ENCODE measurements at places on chromosomes 5 and 9.

GRCh38 chr5:59069438-59070079 is 486.7 kb downstream of the RAB3C start:
- DNase-seq: no peak

GRCh38 chr9:26856413-26857032 is 36.1 kb downstream of the CAAP1 start:
- peak; percentile 28 for DNase-seq

GRCh38 chr9:114271556-114272510 is 51.1 kb upstream of the ORM1 start:
- DNase-seq: no peak

DNA sequence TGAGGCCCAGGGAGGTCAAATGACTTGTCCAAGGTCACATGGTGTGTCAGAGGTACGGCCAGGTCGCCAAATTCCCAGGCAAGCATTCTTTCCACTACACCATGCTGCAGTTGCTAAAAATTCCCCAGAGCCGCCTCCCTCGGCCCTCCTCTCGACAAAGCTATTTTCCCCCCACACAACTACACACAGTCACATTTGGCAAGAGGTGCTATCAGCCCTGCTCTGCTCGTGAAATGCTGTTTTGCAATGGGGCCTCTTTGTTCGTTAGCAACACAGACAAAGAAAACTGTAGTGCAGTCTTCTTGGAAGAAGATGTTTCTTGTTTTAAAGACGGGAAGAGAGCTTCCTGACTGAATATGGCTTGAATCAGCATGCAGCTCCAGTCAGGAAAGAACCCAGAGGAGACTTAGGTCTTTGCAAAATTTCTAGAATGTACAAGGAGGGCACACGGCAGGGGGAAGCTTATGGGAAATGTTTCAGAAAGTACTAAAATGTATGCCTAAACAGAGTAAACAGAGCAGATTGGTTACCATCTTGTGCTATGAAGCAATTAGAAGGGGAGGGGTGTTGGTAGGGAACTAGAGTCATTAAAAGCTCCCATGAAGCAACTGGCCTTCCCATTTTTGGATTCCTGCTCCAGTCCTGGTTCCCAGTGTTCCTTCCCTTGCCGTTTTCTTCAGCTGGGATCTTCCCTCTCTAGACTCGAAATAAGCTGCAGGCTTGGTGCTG is 14.2 kb downstream of the SLIT3 start:
- no peak for DNase-seq

DNA sequence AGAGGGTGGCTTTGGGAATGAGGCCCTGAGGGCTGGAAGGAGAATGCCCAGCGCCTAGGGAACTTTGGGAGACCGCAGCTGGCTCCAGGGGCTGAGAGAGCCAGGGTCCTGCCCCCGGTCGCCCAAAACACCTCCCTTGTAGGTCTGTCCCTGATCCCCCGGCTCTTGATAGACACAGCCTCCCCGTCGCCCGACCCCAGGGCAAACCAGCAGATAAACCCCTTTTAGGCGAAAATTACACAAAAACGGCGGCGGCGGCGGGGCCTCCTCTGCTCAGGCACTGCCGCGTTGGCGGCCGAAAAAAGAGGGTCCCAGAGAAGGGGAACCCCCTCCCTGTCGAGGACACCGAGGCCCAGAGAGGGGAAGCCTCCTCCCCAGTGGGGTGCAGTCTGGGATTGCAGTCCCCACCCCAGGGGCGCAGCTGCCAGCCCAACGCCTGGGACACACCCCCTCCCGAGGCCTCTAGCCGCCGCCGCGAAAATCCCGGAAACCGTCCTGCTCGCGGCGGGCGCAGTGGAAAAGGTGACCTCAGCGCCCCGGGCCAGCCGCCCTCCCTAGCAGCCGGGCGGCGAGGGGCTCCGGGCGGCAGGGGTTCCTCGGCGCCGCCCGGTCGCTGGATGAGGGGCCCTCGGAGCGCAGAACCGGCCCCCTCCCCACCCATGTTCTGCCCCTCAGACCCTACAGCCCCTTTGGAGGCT is 3.1 kb upstream of the BARX1 start:
- no peak for DNase-seq

DNA sequence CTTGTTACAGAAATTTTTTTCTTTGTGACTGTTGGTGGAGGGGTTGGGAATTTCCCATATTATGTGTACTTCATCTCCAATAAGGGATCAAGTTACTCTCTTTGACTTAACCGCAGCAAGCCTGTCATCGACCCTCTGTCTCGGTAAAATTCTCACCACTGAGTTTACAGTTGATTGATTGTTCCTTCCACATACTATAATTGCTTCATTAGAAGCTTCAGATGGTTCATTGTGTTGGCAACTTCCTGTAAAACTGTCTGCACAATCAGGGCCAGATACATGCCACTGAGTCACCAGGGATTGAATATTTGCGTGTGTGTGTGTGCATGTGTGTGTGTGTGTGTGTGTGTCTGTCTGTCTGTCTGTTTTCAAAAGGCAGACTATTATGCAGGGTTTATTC is 176.6 kb downstream of the ZNF462 start:
- DNase-seq: peak; percentile 82

GRCh38 chr5:138657360-138657759 is 82.2 kb upstream of the HSPA9 start:
- no peak for DNase-seq

- DNase-seq: peak; percentile 77
These were observed 121.5 kb downstream of the MAST4 start for GRCh38 chr5:66717455-66718373.

GRCh38 chr5:168334280-168334679 is 42.8 kb downstream of the WWC1 start:
- DNase-seq: no peak

DNA sequence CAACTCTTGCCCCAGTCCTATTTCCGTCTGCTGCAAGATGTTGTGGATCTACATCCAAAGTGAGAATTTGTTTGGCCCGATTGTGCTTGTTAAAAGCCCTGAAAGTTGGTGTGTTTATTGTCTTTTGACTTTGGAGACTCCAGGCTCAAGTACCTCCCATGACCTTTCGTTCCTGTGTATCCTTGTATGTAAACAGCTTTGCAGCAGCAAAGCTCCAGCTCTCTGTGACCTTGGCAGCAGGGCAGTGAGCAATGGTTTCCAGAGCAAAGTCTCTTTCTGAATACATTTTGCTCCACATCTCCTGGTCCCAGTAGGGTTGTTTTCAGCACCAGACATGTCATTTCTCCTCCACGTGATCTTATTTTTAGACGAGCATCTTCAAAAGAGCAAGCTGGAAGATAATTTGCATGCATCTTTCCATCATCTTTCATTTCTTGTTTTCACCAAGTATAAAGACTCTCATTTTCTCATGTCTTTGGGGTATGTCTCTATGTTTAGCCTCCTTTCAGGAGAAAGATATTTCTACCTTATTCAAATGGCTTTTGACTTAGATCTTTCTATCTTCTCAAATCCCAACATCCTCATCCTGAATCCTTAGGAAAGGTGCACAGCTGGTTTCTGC is 68.1 kb upstream of the ERCC6L2 start:
- DNase-seq: no peak

- DNase-seq: no peak
These were observed 112.6 kb downstream of the CAVIN4 start for GRCh38 chr9:100690438-100690837.

DNA sequence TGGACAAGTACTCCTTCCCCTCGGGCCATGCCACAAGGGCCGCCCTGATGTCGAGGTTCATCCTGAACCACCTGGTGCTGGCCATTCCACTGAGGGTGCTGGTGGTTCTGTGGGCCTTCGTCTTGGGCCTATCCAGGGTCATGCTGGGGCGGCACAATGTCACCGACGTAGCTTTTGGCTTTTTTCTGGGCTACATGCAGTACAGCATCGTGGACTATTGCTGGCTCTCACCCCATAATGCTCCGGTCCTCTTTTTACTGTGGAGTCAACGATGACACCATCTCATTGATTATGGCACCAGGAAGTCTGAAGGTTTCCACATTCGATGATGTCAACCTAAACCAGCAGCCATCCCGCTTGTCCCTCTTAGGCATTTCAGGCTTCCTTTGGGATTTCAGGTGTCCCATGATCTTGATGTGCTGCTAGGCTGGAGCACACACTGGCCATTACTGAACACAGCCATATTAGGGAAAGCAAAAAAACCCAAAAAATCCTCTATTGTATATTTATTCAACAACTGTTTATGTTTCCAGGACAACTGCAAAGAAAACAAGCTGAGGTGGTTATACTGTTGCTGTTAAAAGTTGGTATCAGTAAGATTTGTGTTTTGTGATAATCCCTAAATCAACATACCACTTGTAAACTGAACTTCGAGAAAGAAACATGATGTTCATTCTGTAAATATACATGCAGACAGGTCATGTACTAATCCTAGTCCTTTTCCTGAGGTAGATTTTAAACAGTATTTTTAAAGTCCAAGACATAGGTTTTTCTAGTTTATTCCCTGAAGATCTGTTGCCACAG is 1.1 kb downstream of the PLPP6 start:
- no peak for DNase-seq

GRCh38 chr9:8579661-8580060 is 780.1 kb upstream of the DMAC1 start:
- no peak for DNase-seq

DNA sequence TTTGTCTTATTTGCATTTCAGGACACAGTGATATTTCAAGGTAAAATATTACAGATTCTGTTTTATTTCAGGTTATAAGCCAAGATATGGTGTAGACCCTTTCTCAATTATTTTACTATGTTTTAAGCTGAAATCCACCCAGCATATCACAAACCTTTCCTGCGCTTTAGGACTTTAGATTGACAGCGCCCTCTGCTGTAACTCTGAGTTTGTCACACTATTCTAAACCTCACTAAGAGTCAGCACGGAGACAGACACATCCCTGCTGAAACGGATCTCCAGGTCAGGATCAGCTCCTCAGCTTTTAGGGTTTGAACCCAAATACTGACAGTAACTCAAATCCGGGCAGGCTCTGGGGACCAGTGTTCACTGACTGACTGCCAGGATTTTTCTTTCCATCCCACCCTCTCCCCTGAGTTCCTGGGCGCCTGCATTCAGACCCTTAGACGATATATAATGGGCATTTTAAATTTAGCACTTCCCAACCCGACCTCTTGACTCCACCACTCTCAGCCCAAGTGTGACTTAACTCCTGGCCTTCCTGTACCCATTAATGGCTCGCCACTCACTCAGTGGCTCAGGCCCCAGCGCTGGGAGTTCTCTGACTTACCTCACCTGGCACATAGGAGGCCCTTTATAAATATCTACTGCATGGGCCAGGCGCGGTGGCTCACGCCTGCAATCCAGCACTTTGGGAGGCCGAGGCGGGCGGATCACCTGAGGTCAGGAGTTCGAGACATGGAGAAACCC is 33.5 kb downstream of the TLX3 start:
- DNase-seq: peak; percentile 62

- no peak for DNase-seq
These were observed 21.5 kb downstream of the GABBR2 start for GRCh38 chr9:98686961-98687855.

DNA sequence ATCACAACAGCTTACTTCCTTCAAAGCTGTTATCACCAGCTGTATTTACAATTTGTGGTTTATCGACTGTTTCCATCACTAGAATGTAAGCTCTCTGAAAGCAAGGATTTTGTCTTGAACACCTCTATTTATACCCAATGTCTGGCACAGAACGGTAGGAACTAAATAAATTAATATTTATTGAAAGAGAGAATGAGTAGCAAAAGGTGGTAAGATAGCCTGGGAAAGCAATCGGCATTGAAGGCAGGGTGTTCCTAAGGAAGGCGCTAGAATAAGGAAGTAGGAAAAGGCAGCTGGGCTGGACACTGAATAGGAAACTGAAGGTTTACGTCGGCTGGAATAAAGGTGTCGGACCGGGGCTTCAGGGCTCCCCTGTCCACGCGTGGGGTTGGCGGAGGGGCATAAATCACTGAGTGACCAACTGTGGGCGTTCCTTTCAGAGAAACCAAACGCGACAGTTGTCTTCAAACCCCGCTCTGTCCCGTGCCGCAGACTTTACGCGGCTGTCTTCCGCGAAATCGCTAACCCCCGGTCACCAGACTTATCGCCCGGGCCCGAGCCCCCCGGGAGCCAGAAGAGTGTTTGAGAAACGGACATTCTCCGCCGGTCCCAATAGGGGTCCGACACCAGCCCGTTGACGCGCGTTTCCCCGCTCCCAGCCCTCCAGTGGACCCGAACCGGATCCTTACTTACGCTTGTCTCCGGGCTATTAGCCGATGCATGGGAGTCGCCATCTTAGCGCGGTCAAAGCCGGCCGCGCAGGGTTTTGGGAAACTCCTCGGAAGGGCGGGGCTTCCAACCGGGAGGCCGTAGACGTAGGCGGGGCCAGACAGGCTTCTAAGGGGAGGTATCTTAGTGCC is at the start of gene ZCCHC10:
TSS of gene ZCCHC10 (minus strand) at position 746 of the 860 bp plus-strand sequence. CDS start at position 734, 12 bp downstream.
- peak; percentile 94 for DNase-seq

DNA sequence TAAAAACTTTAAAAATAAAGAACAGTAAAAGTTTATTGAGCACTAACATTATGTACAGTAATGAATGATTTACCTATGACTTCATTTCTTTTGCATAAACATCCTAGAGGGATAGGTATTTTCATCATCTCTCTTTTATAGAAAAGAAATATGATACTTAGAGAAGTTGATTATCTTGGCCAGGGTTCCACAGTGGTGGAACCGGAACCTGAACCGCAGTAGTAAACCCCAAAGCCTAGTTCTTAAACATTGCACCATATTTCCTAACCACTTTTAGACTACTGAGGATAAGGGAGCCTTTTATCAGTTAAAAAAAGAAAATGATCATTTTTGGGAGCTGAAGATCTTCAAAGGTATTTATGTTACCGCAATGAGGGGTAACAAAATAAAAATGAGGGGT is 205.7 kb upstream of the SGCD start:
- no peak for DNase-seq

DNA sequence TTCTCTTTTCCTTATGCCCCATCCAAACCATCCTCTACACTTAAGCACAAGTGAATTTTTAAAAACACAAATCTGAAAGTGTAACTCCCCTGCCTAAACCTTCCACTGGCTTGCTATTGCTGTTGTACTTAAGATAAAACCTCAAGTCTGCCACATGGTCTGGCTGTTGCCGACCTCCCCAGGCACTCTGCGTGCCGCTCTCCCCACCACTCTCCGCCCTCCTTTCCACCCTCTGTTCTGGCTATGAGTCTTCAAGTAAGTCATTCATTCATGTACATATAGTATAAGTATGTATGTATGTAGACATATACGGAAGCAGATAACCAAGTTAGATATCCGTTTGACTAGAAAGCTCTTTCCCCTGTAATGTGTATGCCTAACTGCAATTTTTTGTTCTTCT is 94.7 kb upstream of the ANKRD55 start:
- DNase-seq: no peak
